G401 (cell line): ENCODE measurements at places on chromosomes 7 and 10.

DNA sequence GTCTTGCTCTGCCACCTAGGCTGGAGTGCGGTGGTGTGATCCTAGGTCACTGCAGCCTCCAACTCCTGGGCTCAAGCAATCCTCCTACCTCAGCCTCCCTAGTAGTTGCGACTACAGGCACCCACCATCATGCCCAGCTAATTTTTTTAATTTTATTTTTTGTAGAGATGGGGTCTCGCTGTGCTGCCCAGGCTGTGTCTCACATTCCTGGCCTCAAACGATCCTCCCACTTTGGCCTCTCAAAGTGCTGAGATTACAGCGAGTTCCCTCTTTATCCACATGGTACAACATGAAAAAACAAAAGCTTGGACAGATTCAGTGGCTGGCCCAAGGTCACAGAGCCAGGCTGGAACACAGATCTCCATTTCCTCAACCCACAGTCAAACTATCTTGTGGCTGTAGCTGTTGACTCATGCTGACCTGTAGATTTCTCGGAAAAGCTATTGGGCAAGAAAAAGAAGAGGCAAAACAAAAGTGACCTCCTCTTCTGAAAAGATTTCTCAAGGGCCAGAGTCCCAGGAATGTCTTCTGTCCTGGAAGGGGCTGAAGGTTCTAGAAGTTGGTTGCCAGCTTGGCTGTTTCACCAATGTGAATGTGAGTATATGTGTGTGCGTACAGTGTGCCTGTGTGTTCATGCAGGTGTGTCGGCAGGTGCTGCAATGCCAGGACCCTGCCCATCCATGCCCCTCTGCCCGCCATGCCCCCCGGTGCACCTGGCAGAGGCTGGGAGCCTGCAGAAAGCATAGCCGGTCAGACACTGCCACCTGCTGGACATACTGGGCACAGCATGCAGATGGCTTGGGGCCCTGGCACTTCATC, 28.4 kb downstream of the TMEM130 start:
- peak; percentile 61 for DNase-seq

GRCh38 chr10:129029051-129029450, 438.0 kb upstream of the MGMT start:
- no peak for DNase-seq

GRCh38 chr7:7720193-7720592, 1.8 kb upstream of the RPA3 start:
- no peak for DNase-seq

- no peak for DNase-seq
These were observed 701.7 kb upstream of the CELF2 start for GRCh38 chr10:10315989-10316388.

GRCh38 chr7:31251441-31251840, 89.1 kb downstream of the NEUROD6 start:
- peak; percentile 14 for DNase-seq

DNA sequence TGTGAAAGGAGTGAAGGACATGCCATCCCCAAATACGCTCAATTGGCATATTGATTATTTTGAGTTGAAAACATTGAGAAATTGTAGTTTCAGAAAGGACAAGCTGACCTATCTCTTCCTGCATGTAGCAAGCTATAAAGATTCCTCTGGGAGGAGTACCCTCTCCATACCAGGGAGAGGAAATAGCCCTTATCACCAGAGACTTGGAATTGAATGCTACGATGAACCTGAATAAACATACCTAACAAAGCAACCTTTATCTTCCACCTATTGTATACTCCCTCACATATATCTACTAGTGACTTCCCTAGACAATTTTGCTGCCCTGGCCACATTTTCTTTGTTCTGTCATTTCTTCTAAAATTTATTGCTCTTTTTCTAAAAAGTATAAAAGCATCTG, 150.2 kb upstream of the EEPD1 start:
- DNase-seq = no peak

- no peak for DNase-seq
These were observed 165.2 kb downstream of the GNAT3 start for GRCh38 chr7:80346704-80347103.

DNA sequence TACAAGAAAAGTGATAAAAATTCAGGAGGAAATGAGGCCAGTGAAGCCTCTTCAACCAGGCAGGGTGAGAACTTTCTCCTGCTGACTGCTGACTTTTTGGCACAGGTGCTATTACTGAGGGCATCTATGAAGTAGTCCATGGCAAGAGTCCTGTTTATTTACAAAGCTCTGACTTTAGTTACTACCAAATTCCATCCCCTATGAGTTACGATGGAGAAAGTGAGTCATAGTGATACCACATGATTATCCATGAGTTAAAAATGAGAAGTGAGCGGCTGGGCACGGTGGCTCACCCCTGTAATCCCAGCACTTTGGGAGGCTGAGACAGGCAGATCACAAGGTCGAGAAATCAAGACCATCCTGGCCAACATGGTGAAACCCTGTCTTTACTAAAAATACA, 19.9 kb downstream of the CCDC3 start:
- DNase-seq = no peak

DNA sequence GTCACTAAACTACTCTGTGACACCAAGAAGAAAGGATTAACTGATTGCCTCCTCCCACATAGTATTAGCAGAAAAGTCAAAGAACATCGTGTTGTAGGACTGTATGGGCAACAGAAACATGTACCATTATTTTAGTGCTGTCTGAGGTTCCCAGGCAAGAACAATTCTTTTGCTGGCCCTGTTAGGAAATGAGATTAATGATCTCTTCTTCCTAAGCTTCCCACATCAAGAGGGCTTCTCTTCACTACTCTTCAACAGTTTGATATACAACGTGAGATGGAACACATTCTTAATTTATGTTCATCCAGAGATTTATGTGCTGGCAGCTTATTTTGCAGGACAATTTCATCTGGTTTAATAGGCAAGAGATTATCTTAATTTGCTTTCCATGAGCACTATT, 219.6 kb downstream of the DOCK4 start:
- no peak for DNase-seq

DNA sequence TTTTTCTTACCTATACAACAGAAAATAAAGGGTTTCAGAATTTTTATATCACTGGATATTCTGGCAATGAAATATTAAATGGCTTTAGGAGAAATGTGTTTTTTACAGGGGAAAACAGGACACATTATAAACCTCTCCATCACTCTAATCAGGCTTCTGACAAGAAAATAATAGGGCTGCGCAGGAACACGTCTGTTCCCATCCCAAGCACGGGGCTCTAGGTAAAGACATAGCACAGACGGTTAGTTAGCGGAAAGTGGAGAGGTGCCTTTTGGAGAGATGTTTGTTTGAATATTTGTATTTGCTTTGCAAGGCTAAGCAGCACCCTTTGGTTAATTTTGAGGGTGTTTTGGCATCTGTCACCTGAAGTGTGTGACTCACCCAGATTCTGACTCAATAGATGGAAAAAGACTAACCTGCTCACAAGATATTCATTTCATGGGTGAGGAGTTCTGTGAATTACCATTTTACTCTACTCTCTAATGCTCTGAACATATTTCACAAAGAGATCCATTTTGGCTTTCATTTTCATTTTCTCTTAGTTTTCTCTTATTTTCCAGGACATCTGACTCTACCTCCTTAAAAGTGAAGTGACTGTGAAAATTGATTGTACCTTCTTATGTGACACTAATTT, 174.5 kb upstream of the AKR1E2 start:
- DNase-seq = no peak

- no peak for DNase-seq
These were observed 214.4 kb downstream of the FAM107B start for GRCh38 chr10:14560274-14560673.

DNA sequence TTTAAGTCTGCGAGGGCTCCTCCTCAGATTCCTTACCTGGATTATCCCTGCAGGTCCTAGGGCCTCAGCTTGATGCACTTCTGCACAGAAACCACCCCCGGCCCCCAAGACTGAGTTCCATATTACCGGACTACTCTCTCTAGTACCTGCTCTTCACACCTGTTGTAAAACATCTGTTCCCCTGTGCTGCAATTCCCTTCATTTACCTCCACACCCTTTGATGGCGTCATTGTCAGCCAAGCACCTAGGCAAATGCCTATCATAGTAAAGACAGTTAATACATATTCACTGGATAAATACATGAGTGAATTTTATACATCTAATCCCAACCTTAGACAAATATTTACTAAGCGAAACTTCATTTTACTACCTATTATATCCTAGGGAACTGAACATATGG, 275.5 kb downstream of the PLXDC2 start:
- DNase-seq = no peak

GRCh38 chr10:45441239-45442190, 67.5 kb downstream of the ALOX5 start:
- no peak for DNase-seq

GRCh38 chr10:71998119-71998839, 34.1 kb downstream of the CHST3 start:
- peak; percentile 96 for DNase-seq
